Ammon's horn (tissue), 1 donor: ENCODE measurements at places on chromosomes 1 and 21.

DNA sequence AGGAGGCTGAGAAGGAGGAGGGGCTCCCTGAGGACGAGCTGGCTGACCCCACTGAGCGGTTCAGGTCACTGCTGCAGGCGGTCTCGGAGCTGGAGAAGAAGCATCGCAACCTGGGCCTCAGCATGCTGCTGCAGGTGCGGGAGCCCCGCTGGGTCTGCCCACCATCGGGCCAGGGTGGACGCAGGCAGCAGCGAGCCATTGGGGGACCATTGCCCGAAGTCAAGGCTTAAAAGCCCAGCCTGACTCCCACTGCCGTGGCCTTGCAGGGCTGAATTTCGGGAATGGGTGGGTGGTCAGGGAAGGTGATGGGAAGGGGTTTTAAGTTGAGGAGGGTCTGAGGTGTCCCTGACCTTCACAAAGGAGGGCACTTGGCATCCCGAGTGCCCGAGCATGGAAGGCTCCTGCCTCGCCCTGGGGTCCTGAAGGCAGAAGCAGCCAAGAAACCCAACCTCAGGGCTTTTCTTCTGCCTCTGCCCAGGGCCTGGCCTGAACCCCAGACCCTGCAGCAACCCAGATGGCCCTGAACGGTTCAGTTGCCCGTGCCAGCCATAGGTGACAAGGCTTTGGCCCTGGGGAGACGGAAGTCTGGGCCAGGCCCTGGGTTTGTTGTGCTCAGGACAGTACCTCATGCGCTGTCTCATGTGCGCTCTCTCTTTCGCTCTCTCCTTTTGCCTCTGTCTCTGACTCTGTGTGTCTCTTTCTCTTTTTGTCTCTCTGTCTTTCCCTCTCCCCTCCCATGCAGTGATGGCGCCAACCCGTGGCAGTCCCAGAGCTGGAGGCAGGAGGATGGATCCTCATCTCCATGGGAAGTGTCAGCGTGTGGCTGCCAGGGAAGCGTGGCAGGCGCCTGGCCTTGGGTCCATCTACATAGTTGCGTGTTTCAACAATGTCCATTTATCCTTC, 6.2 kb downstream of the RNF187 start:
- DNase-seq: no peak

DNA sequence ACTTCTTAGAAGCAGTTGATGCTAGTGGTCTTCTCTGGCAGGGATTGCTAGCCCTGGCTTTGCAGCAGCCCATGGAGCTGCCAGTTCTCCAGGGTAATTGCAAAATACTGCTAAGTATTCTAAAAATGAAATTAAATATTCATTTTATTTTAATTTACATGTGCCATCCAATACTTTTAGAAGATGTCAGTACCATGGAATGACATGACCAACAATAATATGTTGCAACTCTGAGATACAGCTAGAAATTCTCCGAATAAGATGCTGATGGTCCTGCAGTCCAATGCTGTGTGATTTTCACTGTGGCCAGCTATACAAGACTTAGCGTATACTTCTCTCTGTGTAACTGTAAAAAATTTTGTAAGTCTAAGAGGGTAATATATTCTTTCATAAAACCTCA, 20.0 kb upstream of the WARS2 start:
- DNase-seq: no peak

- no peak for DNase-seq
Measured at GRCh38 chr21:33908760-33909159, 6.8 kb downstream of the ATP5PO start.

GRCh38 chr21:28738420-28738704, 254.3 kb downstream of the LTN1 start:
- no peak for DNase-seq

DNA sequence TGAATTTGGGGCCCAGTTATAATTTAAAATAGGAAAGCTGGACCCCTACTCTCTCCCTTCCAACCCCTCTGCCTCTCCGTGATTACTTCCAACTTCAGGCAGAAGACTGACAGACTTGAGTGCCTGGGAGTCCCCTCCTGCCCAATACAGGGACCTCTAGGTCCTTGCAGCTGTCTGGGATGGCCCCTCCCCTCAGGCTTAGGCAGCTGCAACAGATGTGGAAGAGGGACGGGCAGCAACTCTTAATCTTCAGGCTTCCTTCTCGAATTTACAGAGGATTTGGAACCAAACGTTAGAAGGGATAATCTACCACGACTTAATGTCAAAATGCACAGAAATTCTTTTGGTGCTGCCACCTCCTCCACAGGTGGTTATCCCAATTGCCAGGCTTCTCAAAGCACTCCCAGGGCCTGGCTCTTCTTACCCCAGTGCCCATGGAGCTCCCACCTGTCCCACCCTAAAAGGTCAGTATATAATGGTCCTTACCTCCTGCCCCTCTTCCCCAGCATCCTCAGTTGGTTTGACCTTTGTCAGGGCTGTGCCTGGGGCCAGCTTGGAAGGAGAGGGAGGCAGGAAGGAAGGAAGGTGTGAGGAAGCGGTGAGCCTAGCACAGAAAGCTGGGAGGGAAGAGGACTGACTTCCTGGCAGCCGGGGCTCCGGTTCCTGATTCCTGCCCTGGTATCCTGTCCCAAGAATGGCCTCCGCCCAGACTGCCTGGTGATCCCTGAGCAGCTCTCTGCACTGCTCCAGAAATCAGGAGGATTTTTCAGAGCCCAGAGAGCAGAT, 2.8 kb downstream of the PEA15 start:
- DNase-seq: no peak

GRCh38 chr1:200665861-200666260, 3.8 kb downstream of the DDX59 start:
- DNase-seq: no peak

- DNase-seq: no peak
Measured at GRCh38 chr1:30761381-30762151, 4.0 kb upstream of the LAPTM5 start.

DNA sequence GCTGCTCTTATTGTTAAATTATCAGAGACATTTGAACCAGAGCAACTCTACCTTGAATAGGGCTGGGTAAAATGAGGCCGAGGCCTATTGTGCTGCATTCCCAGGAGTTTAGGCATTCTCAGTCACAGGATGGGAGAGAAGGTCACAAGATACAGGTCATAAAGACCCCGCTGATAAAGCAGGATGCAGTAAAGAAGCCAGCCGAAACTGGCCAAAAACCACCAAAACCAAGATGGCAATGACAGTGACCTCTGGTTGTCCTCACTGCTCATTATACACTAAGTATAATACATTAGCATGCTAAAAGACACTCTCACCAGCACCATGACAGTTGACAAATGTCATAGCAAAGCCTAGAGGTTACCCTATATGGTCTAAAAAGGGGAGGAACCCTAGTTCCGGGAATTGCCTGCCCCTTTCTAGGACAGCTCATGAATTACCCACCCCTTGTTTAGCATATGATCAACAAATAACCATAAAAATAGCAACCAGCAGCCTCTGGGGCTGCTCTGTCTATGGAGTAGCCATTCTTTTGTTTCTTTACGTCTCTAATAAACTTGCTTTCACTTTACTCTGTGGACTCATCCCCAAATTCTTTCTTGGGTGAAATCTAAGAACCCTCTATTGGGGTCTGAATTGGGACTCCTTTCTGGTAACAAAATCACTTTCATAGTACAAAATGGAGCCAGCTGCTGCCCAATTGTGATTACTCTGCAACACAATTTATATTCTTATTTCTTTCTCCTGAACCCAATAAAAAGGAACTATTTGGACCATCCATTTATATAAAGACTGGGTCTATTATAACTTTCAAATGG, 179.6 kb downstream of the TGFBR3 start:
- DNase-seq: no peak

GRCh38 chr1:167110586-167110985, 16.7 kb downstream of the STYXL2 start:
- no peak for DNase-seq

GRCh38 chr1:153938996-153939395, 7.5 kb downstream of the DENND4B start:
- no peak for DNase-seq

- peak; percentile 13 for DNase-seq
Measured at GRCh38 chr1:161706482-161707347, at the start of gene FCRLA. Gene FCRLA, plus strand, starts transcription at chr1:161707229. Its CDS starts 36 bp downstream, at chr1:161707265.

GRCh38 chr1:185874246-185874645, 140.1 kb downstream of the HMCN1 start:
- no peak for DNase-seq
